Activated CD4-positive, CD25-positive, alpha-beta regulatory T cell treated with anti-CD3 and anti-CD28 coated beads, Interleukin-2, amount 50 U/mL, for 24 hours (primary cell): ENCODE measurements at places on chromosomes 13 and 19.

- no peak for ATAC-seq
Observed at GRCh38 chr19:17138937-17139598, 63.5 kb downstream of the MYO9B start.

DNA sequence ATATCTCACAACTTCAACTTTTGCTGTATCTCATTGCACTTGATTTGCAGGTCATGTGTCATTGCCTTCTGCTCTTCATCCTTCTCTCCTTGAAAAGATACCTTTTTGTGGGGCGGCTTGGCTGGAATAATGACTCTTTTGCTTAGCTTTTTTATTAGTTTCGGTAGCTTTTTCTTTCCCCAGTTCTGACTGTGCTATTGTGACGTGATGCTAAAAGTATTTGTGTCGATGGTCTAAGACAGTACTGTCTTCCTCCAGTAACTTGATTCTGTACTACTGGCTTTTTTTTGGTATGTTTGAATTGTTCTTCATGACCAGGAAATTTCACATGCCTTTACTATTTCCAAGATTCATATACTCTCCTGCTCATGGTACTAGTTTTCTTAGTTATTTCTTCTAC is 63.1 kb downstream of the SLITRK1 start:
- no peak for ATAC-seq

GRCh38 chr13:96020155-96020575 is 33.0 kb downstream of the UGGT2 start:
- no peak for ATAC-seq

GRCh38 chr19:39106194-39106593 is 19.4 kb upstream of the PAK4 start:
- ATAC-seq = no peak

DNA sequence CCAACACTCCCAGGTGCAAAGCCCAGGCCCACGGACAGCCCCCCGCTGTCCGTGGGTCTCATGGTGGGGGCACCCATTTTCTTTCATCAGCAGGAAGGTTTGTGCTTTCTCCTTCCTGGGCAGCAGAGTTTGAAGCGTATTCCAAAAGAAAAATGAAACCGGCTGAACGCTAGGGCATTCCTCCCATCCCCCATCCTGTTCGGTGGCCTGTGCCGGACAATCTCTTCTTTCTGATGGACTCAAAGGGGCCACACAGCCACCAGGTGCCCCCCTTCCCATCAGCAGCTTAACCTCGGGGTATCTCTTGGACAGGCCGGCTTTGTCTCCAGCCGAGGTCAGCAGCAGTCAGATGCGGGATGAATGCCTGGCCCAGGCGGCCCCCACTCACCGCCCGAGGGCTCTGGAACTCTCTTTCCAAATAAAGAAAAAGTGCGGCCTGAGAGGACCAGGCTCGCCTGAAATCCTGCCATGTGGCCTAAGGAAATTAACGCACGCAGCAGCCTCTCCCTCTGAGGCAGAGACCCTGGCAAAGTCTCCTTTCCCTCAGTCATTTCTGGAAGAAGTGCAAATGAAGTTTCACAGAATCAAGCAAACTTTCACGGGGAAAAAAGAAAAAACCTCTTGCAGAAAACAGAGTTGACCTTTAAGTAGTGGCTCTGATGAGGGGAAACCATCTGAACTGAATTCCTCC is 67.8 kb downstream of the RASA3 start:
- no peak for ATAC-seq

- no peak for ATAC-seq
Observed at GRCh38 chr19:34347561-34348165, 17.3 kb upstream of the GPI start.

DNA sequence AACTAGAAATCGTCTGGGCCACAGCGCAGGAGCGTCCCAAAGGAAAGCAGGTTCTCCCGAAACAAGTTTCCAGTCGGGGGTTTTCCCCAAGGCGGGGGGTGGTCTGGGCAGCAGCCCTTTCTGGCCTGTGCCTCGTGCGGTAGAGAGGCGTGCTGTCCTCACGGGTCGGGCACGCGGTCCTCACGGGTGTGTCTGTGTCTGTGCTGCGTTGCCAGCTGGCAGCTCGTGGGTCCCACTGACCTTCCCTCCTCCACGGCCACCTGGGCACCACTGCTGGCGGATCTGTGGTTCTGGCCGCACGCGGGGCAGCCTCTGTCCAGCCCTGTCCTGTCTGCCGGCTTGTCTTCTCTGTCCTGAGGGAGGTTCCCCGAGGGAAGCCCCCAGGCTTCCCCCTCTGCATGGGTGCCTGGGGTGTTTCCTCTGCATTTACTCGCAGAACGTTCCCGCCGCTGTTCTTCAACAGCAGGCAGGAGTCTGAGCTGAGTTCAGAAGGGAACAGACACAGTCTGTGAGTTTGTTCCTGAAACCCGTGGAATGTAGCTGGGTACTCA is 98.2 kb upstream of the MCF2L start:
- no peak for ATAC-seq

DNA sequence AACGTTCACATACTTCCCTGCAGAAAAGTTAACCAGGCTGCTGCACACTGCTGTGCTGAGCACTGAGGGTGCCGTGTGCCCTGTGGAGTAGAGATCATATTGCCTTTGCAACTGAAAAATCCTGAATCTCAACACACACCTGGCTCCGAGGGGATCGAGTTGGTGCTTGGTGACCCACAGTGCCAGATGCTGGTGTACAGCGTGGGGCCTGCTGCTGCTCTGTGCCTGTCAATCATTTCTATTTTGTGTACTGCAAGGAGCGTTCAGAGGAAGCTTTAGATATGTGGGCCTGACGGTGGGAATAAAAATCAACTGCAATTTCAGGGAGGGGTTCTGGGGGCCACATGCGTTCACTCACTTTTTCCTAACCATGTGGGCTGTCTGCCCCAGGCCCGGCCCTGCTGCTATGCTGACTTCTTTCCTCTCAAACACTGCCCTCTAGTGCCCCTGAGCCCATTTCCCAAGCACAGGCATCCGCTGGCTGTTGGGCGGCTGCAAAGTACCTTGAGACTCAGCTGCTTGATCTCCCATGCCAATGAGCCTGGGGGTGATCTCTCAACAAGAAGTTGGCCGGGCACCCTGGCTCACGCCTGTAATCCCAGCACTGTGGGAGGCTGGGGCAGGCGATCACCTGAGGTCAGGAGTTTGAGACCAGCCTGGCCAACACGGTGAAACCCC is 9.7 kb upstream of the LENG8 start:
- peak; percentile 60 for ATAC-seq

- no peak for ATAC-seq
Observed at GRCh38 chr13:113963376-113963775, 10.5 kb downstream of the C13orf46 start.

DNA sequence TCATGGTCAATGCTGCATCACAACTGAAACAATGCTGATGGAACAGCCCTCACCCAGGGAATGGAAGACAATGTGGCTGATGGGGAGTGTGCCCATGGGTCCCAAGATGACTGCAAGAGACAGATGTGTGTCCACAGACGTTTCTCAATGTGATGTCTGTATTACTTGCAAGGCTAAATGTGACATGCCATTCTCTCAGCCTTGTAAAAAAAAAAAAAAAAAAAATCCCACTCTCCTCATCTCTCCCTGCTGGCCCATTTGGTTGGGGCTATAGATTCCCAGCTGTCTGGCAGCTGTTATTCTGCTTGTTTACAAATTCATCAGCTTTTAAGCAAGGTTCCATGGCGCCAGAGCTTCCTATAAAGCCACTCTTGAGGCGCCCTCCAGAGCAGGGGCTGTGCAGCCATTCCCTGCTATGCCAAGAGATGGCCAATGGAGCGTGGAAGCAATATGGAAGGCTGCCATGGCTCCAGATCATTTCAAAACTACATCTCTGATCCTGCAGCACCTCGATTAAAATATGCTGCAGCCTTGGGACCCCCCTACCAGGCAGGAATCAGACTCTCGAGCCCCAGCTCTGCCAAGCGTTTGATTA is 294.8 kb downstream of the FOXO1 start:
- no peak for ATAC-seq

DNA sequence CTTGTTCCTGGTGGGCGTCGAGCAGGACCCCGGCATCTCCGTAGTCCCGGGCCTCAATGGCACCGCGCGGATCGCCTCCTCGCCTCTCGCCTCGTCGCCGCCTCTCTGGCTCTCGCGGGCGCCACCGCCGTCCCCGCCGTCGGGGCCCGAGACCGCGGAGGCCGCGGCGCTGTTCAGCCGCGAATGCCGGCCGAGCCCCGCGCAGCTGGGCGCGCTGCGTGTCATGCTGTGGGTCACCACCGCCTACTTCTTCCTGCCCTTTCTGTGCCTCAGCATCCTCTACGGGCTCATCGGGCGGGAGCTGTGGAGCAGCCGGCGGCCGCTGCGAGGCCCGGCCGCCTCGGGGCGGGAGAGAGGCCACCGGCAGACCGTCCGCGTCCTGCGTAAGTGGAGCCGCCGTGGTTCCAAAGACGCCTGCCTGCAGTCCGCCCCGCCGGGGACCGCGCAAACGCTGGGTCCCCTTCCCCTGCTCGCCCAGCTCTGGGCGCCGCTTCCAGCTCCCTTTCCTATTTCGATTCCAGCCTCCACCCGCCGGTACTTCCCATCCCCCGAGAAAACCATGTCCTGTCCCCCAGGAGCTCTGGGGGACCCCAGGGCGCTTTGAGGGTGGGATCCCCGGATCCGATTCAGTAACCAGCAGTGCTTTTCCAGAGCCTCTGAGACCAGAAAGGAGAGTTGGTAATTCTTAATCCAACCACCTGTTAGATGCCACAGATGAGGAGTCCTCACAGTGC is 885 bp downstream of the MLNR start:
- peak; percentile 32 for ATAC-seq

DNA sequence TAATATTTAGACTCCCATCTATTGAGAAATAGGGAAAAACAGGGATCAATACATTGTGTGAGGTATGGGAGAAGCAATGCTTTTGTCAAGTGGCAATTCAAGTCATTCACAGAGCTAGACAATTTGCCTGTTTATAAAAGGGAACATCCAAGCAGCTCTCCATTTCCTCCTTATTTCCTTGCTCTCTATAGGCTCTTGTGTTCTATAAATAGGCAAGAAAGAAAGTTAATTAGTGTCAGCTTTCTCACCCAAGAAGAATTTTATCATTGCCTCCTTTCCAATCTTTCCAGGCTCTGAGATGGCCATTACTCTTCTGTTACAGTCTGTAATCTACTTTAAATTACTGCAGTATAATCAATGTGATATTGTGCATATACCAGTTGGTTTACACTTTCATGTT is 199.9 kb downstream of the LHFPL6 start:
- no peak for ATAC-seq

- no peak for ATAC-seq
Observed at GRCh38 chr19:5215431-5215830, 125.2 kb downstream of the PTPRS start.

DNA sequence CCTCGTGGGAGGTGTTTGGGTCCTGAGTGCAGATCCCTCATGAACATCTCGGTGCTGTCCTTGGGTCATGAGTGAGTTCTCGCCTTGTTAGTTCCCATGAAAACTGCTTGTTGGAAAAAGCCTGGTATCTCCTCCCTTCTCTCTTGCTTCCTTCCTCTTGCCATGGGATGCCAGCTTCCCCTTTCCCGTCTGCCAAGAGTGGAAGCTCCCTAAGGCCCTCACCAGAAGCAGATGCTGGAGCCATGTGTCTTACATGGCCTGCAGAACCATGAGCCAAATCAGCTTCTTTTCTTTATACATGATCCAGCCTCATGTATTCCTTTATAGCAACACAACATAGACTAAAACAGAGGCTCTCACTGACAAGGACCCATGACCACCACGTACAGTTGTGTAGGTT is 8.2 kb downstream of the ADGRE2 start:
- ATAC-seq = no peak

DNA sequence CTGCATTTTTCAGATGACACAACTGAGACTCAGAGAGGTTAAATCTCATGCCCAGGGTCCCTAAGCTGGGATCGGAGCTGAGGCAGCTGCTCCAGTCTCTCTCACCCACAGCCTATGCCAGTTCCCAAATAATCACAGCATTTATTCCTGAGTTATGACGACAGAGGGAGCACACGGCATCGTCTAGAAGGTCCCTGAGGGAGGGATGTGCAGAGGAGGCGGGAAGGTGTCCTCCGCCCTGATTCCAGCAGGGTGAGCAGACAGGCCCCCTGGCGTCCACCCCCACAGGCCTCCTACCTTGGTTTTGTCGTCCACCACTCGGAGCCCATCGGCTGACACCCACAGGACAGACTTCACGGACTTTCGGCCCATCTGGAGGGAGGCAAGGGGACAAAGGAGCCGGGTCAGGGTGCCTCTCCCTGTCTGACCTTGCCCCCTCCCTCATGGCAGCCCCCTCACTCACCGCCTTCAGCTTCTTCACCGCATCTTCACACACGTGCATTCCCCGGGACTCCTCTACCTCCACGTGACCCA is 8.0 kb downstream of the NUMBL start:
- no peak for ATAC-seq

- ATAC-seq = no peak
Observed at GRCh38 chr19:17618936-17619335, 63.5 kb downstream of the COLGALT1 start.

DNA sequence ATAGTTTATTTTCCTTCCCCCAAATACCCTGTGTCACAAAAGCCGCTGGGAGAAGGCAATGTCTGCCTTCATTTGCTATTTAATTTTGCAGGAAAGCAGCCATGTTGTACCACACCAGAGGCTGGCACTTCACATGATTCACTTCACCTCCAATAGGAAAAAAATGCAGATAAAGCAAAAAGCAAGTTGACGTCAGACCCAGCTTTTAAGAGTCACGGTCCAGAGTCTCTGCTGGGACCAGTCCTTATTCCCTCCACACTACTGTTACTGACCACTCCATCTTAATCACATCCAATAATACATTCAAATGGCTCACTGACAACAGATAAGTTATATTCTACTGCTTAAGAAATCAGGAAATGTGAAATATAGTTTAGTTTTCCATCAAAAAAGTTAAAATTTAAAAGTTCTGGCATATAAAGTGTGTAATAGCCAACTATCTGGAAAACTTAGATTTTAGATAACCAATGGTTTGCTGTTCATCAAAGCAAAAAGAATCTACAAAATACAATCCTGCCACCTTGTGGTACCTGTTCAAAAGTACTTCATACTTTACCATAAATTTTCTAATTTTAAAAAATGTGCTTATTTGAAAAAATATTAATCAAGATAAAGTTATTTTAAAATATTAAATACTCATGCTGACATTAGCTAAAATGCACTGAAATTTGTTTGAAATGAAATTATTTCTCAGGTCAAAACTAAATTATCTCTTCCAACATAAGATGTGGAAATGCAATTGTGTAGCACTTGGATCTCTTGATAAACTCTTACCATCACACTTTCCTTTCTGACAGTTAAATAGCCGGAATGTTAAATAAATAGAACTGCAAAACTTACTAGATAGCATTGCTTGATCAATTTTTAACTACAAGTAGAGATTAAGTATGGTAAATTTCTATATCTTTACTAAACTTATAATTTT is 97.3 kb downstream of the SERP2 start:
- ATAC-seq = no peak

- ATAC-seq = no peak
Observed at GRCh38 chr13:22287343-22287920, 616.6 kb downstream of the FGF9 start.

GRCh38 chr13:40164133-40164532 is 502.3 kb downstream of the FOXO1 start:
- ATAC-seq = no peak

GRCh38 chr13:24892829-24893228 is 128.9 kb downstream of the RNF17 start:
- ATAC-seq = no peak
